Activated T-cell treated with anti-CD3 and anti-CD28 coated beads for 4 hours (primary cell): ENCODE measurements at places on chromosomes 1 and 21.

DNA sequence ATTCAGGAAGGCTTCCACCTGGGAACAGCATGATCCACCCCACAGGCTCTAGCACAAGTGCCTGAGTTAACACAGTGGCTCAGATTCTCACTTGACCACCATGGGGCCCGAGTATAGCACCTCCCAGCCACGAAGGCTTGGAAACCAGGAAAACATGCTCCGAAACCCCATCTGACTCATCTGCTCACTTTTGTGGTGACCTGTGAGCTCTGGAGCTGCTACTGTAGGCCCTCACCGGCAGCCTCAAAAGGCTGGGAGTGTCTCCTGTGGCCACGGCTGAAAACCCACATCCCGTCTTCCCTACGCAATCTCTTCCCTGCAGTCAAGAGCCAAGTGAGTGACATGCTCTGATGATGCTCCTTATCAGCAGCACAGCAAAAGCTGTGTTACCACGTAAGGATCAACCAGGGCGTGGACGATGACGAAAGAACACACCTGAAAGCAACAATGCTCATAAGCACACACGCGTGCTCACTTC is 81.4 kb downstream of the TGFBR3 start:
- DNase-seq: peak; percentile 44

DNA sequence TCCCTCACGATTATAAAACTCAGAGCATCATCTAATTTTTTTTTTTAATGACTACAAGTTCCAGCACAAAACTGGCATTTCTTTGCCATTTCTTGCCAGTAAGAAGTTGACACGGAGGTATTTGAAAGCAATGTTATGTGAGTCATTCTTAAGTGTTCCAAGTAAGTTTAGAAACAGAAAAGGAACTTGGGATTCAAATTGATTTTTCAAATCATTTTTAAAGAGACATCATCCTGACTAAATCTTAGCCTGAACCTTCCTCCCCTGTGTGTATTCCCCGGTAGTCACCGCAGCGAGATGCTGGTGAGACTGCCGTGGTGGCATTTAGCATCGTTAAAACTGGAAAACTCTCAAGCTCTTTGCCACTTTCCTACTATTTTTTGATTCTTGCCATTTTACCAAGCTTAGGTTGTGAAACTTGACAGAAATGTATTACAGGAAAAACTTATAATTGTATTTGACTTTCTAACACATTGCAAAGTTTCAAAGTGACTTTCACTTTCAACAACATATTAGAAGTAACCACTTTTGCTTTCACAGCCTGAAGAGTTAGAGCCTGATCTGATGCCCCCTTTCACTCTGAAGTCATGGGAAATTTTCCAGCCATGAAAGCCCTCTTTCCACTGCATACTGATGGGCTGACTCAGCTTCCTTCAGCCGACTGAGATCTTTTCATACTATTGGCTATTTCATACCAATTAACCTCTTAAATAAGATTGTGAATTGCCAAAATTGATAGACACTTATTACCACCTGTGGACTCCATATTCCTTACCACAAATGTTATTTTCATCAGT is 61.4 kb downstream of the OLFML2B start:
- peak; percentile 7 for DNase-seq

GRCh38 chr1:165888552-165888920 is 61.1 kb downstream of the UCK2 start:
- no peak for DNase-seq

- DNase-seq: no peak
These were observed 8.1 kb upstream of the TEDDM1 start for GRCh38 chr1:182408435-182409075.

GRCh38 chr1:37628026-37628556 is 6.6 kb downstream of the RSPO1 start:
- no peak for DNase-seq

- no peak for DNase-seq
These were observed 27.9 kb downstream of the PCSK9 start for GRCh38 chr1:55067022-55067778.

- DNase-seq: no peak
These were observed 8.1 kb upstream of the GADD45A start for GRCh38 chr1:67676946-67677345.

DNA sequence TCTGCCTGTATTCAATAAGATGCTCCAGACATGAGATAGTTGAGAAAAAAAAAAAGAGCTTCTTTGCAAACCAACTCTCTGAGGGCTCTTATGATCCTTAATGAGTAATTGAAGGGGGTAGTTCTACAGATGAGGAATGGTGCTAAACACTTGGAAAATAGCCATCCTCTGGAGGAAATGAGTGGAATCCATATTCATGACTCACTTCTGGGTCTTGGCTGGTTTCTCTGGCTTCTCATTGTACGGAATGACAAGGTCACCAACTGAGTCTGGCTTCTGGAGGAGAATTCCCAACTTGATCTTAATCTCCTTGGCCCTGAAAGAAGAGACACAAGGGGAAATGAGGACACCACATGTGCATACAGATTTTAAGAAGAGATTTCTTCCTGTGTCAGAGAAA is 34.7 kb downstream of the RGS5 start:
- DNase-seq: no peak

DNA sequence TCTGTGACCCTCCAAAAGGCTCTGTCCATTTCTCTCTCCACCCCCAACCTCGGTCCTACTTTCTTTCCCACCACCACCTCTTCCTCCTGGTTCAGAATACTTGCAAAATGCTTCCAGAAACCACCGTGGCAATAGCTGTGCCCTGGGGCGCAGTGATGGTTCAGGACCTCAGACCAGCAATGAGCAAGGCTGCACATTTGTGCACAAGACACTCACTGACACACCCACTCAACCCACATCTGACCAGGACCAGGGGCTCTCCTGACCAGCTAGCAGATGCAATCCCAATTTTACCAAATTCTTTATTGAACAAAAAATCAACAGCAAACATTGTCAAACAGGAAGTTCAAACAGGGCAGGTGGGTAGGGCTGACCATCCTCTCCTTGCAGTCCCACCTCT is 25.7 kb downstream of the SPOCD1 start:
- no peak for DNase-seq

DNA sequence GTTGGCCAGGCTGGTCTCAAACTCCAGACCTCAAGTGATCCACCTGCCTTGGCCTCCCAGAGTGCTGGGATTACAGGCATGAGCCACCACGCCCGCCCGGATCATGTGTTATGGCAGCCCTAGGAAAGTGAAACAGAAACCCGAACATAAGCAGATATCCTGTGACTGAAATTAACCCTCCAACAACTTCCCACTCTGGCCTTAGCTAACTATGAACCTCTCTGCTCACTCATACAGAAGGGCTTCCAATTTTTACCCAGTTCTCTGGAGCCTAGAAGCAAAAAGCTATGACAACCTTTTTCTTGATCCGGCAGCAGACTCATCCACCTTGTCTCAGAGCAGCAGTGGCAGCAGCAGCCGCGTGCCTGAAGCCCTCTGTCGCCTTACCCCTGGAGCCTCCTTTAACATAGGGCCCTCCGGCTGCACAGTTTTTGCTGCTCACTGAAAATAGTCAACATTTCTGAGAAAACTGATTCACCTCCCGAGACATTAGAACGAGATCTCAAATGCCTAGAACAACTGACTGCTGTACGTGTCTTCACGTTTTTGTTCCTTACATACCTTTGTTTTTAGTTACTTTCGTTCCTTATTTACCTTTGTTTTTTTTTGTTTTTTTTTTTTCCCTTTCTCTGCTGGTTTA is 9.3 kb downstream of the CBR1 start:
- DNase-seq: peak; percentile 5

DNA sequence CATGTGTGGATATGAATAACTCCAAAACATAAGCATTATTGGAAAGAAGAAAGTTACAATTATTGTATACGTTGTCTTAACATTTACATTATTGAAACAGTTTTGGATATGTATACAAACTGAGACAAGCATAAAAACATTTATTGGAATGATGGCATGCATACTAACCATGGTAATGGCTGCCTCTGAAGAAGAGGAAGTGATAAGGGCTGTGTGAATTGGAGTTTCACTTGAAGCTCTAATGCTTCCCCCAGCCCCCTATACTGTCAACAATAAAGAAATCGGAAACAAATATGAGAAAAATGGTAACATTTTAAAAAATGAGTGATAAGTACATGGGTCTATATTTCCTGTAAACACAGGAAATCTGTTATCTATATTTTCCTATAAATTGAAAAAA is 367.7 kb upstream of the DPYD start:
- no peak for DNase-seq

DNA sequence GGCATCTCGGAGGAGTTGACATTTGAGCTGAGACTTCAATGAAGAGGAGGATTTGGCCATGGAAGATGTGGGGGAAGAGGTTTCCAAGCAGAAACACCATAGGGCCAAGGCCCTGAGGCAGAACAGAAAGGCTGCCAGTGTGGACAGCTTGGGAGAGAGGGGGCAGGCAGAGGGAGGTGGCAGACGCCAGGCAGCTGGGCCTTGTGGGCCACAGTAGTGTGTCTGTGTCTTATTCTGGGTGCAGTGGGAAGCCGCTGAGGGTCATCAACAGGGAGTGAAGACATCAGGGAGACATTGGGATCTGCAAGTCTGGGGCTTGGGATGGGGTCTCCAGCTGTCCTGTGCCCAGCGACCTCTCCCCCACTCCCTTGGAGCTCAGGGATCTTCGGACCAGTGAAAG is 96.8 kb downstream of the LACTBL1 start:
- no peak for DNase-seq

- no peak for DNase-seq
These were observed 129.8 kb downstream of the PLA2G4A start for GRCh38 chr1:186958520-186958919.

DNA sequence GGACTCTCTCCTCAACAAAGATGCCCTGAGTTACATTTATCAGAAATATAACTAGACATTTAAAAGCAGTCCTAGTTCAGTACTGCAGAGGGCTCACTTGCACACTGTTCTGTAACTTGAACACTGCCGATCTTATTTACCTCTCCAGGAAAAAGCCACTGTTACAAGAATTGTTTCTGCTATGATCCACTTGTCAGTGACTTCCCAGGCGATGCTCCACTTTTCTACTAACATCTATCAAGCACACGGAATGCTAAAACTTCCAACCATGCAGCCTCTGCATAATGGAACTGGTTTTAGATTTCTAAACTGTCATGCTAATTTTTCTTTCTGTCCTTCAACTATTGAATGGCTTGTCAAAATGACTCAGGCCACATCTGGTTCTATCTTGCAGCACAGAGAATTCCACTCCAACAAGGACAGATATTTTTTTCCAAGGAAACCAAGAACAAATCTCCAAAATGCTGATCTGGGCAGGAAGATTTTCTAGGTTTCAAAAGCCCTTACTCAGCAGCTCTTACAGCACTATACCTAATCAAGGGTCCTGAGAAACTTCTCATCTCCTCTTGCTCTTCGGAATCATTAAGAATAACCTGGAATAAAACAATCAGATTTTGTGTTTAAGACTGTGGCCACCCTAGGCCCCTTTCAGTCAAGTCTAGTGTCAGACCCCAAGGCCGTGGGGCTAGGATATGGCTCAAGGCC is 9.9 kb downstream of the SEC16B start:
- no peak for DNase-seq

DNA sequence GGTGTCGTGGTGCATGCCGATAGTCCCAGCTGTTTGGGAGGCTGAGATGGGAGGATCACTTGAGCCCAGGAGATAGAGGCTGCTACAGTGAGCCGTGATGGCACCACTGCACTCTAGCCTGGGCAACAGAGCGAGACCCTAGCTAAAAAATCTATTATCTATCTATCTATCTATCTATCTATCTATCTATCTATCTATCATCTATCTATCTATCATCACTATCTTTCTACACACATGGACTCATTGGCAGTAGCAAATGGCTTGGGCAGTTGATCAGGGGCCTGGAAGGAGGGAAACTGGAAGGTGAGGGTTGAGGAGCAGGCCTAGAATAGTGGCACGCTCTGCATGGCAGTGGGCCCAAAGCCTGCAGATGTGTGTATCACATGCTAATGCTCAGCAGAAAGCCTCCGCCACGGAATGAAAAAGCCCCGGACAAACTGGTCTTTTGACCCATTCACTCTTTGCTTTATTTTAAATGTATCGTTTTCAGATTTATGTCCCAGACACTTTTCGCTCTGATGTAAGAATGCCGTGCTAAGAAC is 7.3 kb upstream of the HUNK start:
- DNase-seq: no peak

DNA sequence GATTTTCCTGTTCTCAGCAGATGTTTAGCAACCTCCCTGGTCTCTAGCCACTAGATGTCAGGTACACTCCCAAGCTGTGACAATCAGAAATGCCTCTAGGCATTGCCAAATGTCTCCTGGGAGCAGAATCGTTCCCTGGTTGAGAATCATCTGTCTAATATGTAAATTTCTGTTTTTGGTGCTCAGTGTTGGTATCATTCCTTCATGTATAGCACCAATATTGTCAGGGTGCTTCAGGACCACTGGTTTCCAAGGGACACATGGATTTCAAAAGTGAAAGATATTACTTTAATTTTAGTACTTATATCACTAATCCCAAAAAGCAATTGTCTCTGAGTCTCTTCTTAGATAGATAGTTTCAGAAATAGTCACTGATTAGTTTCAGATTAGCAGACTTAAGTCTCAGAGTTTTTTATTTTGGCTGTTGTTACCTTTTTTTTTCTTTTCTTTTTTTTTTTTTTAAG is 160.1 kb downstream of the PTPRC start:
- DNase-seq: no peak

DNA sequence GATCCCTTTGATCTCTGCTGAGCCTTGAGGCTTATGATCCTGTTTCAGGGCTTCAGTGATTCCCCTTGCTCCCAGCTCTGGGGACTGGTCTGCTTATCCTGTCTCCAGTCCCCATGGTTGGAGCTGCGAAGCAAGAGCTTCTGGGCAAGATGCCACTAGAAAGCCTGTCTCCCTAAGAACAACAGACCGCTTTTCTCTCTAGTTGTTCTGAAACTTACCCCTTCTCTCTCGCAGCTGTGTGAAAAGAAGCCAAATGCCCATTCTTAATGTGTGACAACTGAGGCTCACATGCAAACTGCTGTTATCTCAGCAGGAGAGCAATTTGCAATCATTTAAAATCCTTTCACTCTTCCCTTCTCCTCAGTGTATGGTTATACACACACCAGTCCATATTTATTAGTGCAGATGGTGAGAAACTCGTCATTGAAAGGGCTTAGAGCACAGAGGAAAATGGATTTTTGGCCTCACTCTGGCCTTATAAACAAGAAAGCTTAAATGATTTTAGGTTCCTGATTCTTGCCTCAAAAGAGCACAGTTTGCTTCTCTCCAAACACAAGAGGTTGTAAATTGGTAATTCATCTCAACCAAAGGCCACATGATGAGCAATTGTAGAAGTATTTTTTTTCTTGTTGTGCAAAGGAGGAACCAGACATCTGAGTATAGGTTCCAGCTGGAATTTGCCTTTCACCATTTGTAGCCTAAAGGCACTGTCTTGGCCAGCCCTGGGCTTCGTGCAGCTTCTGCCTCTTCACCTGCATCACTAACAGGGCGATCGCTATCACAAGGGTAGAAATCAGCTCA is 179.2 kb upstream of the LMO4 start:
- DNase-seq: no peak

- no peak for DNase-seq
These were observed 48.2 kb upstream of the ETV3 start for GRCh38 chr1:157186281-157186992.

GRCh38 chr1:155134880-155135414 is 705 bp upstream of the SLC50A1 start:
- peak; percentile 60 for DNase-seq

- DNase-seq: no peak
These were observed 25.3 kb upstream of the ZNF697 start for GRCh38 chr1:119673171-119673940.
